Breast epithelium (tissue), 4 donors: ENCODE measurements at places on chromosomes 11 and 22.

GRCh38 chr11:76237000-76237649 is 30.8 kb upstream of the WNT11 start:
- no peak overlapping the region for H3K27ac ChIP-seq
- H3K4me3 ChIP-seq: peak overlapping the region; percentile 87
- DNase-seq: no peak
- H3K27me3 ChIP-seq: no peaks in the 10 kb centered on the region

- no peaks in the 10 kb centered on the region for H3K4me1 ChIP-seq
- H3K27ac ChIP-seq: no peak overlapping the region
- no peaks in the 10 kb centered on the region for H3K27me3 ChIP-seq
- no peak overlapping the region for H3K4me3 ChIP-seq
- H3K36me3 ChIP-seq: no peaks in the 10 kb centered on the region
- no peak for DNase-seq
These were observed 66.4 kb upstream of the OR4B1 start for GRCh38 chr11:48150213-48150612.

- no peaks in the 10 kb centered on the region for H3K27me3 ChIP-seq
- no peak overlapping the region for H3K4me3 ChIP-seq
- no peak overlapping the region for H3K27ac ChIP-seq
- no peak for DNase-seq
- H3K36me3 ChIP-seq: peaks cover 20% of the 10 kb centered on the region
- no peaks in the 10 kb centered on the region for H3K4me1 ChIP-seq
These were observed 19.4 kb downstream of the TUBGCP6 start for GRCh38 chr22:50225200-50225969.

GRCh38 chr11:74572349-74572748 is 20.0 kb upstream of the POLD3 start:
- H3K4me1 ChIP-seq: no peaks in the 10 kb centered on the region
- no peaks in the 10 kb centered on the region for H3K36me3 ChIP-seq
- H3K27ac ChIP-seq: no peak overlapping the region
- H3K27me3 ChIP-seq: no peaks in the 10 kb centered on the region
- DNase-seq: no peak

DNA sequence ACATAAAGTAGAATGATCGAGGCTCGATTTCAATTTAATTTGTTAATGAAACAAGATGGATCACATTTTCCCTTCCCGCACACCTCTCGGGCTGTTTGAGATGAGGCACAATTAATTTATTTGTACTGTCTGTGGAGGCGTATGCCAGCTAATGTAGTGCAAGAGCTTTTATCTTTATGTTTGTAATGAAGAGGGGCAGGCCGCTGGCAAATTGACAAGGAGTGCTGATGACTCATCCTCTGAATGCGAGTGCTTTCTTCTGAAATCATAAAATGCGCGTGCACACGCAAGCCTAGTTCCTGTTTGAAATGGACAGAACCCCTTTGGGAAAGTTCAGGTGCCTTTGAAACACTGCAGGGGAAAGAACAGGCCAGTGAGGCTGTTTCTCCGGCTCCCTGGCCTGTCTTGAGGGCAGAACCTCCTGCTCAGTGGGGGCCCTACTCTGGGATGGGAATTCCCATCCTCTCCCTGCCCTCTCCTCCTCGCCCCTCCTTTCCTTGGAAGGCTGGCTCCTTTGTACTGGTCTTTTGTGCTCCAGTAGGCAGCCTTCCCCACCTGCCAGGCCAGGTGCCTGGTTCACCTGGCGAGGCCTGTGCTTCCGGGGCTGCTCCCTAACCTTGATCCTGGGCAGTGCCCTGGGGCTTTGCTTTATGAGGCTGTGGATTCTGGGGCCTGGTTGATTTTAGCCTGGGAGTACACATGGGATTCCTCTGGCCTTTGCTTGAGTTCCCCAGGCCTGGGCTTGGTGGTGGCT is 50.3 kb downstream of the TEAD1 start:
- no peaks in the 10 kb centered on the region for H3K27me3 ChIP-seq
- no peaks in the 10 kb centered on the region for H3K36me3 ChIP-seq
- DNase-seq: peak; percentile 85
- peaks cover 26% of the 10 kb centered on the region for H3K4me1 ChIP-seq
- H3K27ac ChIP-seq: peak overlapping the region; percentile 89

DNA sequence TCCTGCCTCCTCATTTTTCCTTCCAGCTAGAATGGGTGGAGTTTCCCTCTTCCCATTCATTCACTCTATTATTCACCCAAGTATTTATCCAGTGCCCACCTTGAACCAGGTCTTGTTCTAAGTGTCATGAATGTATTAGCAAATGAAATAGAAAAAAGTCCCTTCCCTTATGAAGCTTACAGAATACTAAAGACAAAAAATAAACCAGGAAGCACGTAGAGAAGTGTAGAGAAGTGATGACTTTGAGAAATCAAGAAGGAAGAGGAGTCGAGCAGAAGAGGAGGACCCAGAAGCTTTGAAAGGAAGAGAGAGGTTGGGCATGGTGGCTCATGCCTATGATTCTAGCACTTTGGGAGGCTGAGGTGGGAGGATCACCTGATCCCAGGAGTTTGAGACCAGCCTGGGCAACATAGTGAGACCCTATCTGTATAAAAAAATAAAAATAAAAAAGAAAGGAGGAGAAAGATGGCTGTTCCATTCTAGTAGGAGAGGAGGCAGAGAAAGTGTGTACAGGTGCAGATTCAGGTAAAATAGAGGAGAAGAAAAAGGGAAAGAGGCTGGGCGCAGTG is 17.1 kb upstream of the SYVN1 start:
- no peak overlapping the region for H3K4me3 ChIP-seq
- H3K4me1 ChIP-seq: no peaks in the 10 kb centered on the region
- no peaks in the 10 kb centered on the region for H3K36me3 ChIP-seq
- H3K27me3 ChIP-seq: no peaks in the 10 kb centered on the region
- H3K27ac ChIP-seq: peak overlapping the region; percentile 86
- no peak for DNase-seq

- H3K27me3 ChIP-seq: no peaks in the 10 kb centered on the region
- H3K4me1 ChIP-seq: peaks cover 3% of the 10 kb centered on the region
- no peaks in the 10 kb centered on the region for H3K36me3 ChIP-seq
- no peak overlapping the region for H3K27ac ChIP-seq
- no peak for DNase-seq
These were observed 7.4 kb downstream of the RAB38 start for GRCh38 chr11:88167853-88168252.

DNA sequence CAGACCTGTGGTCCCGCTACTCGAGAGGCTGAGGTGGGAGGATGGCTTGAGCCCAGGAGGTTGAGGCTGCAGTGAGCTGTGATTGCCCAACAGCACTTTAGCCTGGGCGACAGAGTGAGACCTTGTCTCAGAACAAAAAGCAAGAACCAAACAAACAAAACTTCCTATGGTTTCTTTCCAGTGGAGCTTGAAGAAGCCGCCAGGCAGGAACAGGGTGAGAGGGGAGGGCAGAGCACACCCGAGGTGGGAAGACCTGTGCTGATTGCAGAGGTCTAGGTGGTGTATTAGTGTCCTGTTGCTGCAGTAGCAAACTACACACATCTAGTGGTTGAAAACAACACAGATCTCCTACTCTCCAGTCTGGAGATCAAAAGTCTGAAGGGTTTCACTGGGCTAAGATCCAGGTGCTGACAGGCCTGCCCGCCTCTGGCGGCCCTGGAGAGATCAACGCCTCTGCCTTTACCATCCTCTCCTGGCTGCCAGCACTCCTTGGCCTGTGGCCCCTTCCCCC is 10.5 kb downstream of the ARHGEF17 start:
- peak overlapping the region; percentile 88 for H3K27ac ChIP-seq
- H3K4me1 ChIP-seq: peaks cover 24% of the 10 kb centered on the region
- H3K4me3 ChIP-seq: no peak overlapping the region
